ENCODE measurements at places on chromosomes 11 and 22.

DNA sequence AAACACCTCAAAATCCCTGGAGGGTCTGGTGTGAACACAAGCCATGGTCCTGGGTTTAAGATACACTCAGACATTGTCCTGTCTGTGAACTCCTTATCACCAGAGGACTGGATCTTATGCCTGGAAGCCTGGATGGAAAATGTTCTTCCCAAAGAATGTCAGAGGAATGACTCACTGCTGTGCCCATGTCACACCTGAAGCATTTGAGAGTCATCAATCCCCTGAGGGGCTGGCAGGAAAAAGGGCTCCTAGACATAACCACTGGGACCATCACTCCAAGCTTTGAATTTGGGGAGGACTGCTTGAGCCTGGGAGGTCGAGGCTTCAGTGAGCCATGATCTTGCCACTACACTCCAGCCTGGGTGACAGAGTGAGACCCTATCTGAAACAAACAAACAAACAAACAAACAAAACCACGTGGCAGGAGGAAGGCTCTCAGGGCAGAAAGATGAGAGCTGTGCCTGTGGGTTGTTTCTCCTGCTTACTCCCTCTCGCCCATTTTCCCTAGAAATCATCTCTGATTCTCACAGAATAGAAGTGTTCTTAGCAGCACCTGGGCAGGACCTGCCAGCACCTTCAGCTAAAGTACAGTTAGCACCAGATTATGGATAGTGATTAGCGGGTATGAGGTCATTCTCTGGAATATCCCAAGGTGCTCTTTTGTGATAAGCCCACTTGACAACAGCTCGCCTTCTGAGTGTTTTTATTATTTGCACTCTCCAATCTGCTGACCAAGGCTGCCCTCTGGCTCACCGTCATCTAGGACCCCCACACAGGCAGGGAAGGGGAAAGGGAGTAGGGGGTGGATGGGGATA lies 11.9 kb upstream of the PRG2 start:
- no peak for DNase-seq

DNA sequence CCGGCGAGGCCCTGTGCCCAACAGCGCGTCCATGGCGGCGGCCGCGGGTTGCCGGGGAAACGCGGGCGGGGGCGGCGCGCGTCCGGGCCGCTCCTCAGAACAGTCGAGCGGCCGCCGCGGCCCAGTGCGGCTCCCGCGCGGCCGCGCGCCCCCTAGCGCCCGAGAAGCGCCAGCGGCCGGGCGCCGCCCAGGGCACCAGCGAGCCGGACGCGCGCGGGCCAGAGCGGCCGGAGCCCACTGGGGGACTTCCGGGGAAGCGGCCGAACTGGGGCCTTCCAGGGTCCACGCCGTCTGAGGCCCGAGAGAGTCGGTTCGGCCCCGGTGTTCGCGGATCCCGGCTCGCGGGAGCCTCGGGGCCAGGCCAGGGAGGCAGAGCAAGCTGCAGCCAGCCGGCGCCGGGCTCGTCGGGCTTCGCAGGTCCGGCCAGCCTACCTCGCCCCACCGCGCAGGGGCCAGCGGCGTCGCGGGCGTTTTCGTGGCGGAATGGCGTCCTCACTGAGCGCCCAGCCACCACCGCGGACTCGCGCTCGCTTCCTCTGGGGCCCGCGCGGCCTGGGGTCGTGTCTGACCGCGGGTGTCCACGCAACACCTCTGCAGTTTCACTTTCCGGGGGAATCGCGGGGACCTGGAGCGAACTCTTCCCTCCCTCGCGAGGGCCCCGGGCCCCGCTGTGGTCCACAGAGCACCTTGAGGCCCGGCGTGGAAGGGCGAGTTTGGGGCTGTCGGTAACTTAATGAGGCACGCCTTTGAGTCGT lies at the start of gene DENND6B:
Gene DENND6B, minus strand, starts transcription at position 57 of the 755 bp plus-strand sequence. Its CDS starts 24 bp downstream, at position 33.
- peak; percentile 77 for DNase-seq

DNA sequence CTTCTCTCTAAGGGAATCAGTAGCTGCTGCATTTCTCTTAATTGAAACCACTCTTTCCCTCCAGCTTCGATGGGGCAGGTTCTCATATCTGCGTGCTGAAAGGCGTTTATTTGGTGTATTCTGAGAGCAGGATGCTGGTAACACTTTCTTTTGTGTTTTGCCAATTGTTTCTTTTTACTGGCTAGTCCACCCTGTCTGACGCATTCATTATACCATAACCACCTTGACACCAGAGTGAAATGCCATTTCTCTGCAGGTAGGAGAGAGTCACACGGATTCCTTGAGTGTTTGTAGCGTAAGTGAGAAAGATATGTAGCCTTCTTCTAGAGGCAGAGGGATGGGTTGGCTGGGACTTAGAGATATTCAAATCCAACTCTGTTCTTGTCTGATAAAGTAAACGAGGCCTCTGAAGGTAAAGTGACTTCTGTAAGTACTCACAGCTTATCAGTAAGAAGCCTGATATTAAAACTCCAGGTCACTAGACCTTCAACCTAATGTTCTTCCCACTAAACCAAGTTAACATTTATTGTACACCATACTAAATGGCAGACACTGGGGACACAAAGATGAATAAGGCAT lies 21.4 kb downstream of the CD44 start:
- no peak for DNase-seq

- peak; percentile 78 for DNase-seq
Measured at GRCh38 chr11:35158701-35159510, 19.9 kb downstream of the CD44 start.

DNA sequence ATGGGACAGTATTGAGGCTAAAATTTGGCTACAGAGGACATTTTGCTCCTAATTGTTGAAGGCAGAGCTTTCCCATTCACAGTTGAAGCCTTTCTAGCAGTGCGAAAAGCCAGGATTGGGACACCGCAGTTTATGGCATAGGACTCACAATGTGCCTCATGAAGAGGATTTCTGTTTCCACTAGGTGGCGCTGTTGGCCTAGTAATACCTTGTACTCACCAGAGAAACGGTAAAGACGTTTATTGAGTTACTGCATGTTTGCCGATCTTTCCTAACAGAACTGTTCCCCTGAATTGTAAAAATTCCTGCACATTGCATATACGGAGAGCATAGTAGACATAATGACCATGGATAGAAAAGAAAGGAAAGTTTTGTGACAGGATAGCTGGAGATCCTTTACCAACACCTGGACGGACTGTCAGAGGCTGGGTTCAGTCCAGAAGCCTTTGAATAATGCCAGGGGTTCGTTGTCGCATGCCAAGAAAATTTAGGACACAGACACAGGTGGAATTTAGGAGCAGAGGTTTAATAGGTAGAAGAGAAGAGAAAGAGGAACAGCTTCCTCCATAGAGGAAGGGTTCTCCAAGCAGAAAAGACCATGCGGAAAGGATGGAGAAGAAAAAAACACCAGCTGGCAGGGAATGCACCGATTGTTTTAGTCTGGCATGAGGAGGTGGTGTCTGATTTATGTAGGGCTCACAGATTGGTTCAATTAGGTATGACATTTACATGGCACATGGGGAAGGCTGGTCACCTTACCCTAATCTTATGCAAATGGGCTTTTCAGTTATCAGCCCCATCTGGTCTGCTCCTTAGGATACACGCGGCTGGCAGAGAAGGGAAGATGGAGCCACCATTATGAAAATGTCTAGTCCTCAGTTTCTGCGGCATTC lies 10.8 kb upstream of the OR51D1 start:
- DNase-seq = peak; percentile 51

DNA sequence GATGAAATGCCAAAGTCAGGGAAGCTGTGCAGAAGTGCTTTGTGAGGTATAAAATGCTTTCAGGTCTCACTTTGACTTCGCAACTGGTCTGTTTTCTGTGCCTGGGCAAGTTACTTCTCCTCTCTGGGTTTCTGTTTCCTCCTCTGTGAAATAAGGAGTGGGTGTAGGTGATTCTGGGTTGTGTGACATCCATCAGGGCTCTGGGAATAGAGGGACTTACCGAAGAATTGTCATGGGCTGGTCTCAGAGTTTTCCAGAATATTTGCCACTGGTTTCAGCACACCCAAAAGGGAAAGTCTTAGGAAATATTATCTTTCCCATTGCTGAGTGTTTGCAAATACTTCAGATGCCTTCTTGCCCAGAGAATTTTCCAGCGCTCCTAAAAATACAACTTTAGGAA lies 118.4 kb downstream of the KIAA1671 start:
- DNase-seq = no peak

- peak; percentile 25 for DNase-seq
Measured at GRCh38 chr11:79263001-79263400, 177.8 kb downstream of the TENM4 start.

DNA sequence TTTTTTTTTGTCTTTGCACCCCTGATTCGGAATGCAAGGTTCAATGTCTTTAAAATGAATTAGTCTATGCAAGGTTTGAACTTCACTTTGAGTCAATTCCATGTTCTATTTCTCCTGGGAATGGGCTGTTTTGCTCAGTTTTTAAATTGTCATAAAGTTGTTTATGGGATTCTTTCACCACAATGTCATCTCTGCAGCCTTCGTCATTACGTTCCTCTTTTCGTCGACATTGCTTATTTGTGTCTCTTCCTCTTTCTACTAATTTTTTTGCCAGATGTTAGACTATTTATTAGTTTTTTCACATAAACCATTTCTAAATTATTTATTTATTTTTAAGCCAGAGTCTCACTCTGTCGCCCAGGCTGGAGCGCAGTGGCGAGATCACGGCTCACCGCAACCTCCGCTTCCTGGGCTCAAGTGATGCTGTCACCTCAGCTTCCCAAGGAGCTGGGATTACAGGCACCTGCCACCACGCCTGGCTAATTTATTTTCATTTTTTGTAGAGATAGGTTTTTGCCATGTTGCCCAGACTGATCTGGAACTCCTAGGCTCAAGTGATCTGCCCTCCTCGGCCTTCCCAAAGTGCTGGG lies 7.1 kb upstream of the TNNT3 start:
- DNase-seq = no peak

DNA sequence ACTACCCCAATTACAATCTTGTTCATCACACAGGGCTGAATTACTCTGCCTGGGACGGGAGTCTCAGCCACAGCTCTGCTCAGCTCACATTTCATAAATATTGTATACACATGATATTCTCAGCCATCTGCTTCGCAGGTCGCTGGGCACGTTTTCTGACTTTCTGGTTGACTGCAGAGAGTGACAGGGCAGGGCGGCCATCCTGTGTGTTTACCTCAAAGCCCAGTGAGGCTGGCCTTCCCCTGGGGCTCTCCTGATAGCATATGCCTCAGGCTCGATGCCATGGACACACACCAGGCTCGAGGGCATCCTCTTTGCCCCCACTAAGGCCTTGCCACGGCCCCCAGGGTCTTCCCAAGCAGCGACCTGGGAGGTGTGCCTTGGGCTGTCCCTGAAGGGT lies 345.0 kb downstream of the CADM1 start:
- no peak for DNase-seq

- no peak for DNase-seq
Measured at GRCh38 chr22:37771081-37771480, 36.7 kb upstream of the GCAT start.

- DNase-seq = no peak
Measured at GRCh38 chr22:19678949-19679521, 35.3 kb upstream of the SEPTIN5 start.

- DNase-seq = no peak
Measured at GRCh38 chr11:113568566-113568965, 93.4 kb upstream of the DRD2 start.
